ENCODE measurements at places on chromosomes 3 and 15. TPM values are rescaled to one million over a fixed set of nuclear protein-coding genes. Genes with fewer than 3 reads are reported as not detected.

The CLDN11 gene
- total RNA-seq = 104 TPM

The TIMP4 gene
- total RNA-seq = 40.3 TPM

The SNX33 gene
- total RNA-seq = 13.3 TPM

The C2CD4B gene
- total RNA-seq = 0.31 TPM

The GRIP2 gene
- total RNA-seq = 2.9 TPM

The MEIS2 gene
- total RNA-seq = 0.67 TPM

The LTK gene
- 0.07 TPM for total RNA-seq

The LCTL gene
- 1.9 TPM for total RNA-seq

The ZNF860 gene
- 1.5 TPM for total RNA-seq

The PIERCE2 gene
- total RNA-seq = 1.5 TPM

GRCh38 chr3:141575879-141576743 is 89.3 kb downstream of the RASA2 start:
- peak; percentile 4 for DNase-seq

- DNase-seq = no peak
These were observed 26.2 kb upstream of the TFG start for GRCh38 chr3:100682854-100683760.

DNA sequence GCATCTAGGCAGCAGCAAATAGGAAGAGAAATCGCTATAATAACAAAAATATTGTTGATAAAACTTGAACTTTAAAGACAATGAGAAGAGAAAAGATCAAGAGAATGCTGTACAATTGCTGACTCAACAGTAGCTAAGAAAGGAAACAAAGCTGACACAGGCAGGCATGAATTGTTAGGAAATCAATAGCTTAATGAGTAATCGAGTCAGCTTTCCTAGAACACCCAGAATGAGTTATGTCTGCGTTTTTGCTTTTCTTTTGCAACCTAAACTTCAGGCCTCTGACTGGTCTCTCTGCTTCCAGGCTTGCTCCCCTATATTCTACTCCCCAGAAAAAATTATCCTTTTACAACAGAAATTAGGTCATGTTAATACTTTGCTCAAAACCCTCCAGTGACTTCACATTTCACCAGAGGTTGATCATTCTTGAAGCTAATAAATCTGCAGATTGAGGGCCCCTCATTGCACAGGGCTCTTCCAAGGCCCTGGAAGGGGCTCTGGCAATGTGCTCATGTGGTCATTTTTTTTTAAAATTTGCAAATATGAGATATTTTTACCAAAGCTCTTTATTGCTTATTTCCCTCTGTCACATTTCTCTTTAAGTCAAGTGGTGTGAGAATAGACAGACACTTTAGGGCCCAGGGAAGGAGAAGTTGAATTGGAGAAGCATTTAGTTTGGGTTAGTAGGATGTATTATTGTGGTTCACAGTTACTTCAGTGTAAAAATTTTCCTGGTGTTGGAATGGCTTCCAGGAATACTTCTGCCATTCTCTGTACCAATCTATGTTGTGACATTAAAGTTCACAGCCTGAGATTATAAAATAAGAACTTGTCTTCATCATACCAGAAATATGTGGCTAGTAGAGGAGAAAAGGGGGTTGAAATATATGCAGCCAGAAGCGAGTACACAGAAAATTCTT is 116.3 kb downstream of the TMCO5A start:
- no peak for DNase-seq

DNA sequence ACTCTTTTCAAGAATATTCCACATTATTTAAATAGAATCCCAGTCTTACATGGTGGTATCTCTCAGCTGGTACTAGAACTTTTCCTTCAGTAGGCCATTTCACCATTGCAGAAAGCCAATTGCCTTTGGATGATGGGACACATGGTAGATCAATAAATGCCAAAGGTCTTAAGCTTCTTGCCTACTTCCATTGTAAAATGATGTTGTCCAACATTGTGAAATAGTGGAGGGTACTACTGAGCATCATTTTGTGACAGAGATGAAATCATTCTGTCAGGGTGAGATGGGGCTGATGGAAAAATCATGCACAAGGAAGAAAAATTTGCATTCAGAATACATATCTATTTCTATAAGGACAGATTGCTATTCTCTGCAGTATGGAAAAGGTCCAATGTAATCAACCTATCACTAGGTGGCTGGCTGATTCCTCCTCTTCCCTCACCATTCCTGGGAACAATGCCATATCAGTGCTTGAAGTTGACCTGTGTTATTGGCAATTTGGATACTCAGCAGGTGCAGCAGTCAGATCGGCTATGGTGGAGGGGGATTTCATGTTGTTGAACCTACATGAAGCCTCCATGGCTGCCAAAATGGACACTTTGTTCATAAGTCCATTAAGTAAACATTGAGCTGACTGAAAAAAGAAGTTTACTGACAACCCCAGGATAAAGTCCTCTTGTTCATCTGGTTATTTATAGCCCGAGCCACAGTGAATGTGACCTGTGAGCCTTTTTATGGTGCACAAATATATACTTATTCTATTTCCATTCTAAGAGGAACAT is 596.9 kb upstream of the ARPP21 start:
- no peak for DNase-seq

DNA sequence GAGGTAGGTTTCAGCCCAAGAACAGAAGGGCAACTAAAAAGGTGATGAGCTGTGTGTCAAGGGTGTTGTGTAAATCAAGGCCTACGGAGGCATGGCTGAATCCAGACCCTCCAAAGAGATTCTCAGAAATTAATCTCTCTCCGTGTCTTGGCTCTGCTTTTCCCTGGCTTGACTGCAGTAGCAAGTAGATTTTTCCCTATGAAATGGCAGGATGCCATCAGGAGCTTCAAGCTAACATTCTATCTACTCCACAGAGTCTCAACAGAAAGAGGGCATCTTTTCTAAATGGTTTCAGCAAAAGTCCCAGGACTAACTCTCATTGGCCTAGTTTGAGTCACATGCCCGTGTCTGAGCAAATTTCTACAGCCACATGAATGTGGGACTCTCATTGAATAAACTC is 58.3 kb downstream of the LSM3 start:
- no peak for DNase-seq

GRCh38 chr3:182814419-182815062 is 21.2 kb downstream of the ATP11B start:
- DNase-seq = no peak

DNA sequence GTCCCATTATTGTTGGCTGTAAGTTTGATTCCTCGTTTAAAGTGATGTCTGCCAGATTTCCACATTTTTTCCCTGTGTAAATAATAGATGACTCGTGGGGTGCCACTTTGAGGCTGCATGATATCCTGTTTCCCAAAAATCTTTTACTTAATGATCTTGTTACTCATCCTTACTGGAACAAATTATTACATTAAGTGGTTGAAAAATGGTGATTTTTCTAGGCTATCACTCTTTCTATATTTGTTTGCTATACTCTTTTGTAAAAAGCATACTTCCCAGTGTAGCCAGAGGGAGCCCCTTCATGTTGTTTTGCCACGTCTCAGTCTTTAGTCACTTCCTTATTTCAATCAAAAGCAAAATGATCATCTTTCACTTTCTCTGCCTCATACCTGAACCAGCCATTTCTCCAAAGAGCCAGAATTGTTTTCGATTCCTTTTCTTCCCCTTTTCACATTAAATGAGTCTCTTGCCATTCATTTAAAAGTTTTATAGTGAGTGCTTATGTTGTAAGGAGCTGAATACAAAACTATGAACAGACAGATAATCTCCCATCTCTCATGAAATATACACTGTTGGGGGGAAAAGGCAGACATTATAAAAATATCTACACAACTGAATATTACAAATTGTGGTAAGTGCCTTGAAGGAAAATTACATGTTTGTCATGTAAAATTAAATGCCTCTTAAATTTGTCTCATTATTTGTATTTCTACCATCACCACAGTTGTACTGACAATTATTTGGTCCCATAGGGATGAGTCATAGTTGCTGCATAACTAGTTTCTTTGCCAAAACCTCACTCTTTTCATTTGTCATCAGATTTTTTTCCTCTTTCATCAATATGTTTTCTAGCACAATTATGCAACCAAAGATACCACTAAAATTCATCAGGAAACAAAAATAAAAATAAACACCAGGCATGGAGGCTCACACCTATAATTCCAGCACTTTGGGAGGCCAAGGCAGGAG is 41.5 kb downstream of the ADGRG7 start:
- peak; percentile 12 for DNase-seq

DNA sequence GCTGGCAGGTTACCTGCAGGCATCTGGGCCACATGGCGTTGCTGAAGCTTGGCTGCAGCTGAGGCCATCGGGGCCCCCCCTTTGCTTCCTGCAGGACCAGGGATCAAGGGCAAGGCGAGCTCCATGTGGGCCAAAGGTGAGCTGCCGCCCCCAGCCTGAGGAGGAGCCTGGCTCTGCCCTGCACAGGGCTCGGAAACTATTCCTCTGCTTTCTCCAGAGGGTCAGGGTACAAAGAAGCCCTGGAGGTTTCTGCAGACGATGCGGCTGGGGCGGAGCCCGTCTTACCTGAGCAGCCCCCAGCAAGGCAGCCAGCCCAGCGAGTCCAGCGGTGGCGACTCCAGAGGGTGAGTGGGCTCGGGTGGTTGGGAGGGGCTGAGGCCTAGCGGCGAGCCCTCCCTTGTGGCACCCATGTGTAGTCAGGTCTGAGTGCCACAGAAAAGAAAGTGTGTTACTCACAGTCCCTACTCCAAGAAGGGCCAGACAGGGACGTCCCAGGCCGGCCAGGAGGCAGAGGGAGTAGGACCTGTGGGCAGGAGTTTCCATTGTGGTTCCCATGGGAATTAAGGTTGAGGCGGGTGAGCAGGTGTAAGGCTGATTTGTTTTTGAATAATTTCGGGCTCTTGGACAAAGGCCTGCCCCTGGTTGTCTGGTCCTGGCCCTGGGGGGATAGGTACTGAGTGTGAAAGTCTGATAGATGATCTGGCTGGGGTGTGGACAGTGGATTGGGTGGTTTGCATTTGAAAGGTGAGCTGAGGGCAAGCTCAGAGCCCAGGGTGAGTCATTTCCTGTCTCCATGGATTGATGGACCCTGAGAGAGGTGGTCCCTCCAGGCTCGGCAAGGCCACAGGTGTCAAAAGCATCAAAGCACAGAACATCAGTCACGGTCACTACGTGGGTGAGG is 25.4 kb downstream of the CFAP100 start:
- DNase-seq = peak; percentile 69

GRCh38 chr15:66758844-66759243 is 56.8 kb downstream of the SMAD6 start:
- DNase-seq = no peak

- DNase-seq = no peak
These were observed 116.4 kb upstream of the AGBL1 start for GRCh38 chr15:85963262-85963760.

GRCh38 chr15:32716915-32717425 is 834 bp upstream of the GREM1 start:
- DNase-seq = no peak

DNA sequence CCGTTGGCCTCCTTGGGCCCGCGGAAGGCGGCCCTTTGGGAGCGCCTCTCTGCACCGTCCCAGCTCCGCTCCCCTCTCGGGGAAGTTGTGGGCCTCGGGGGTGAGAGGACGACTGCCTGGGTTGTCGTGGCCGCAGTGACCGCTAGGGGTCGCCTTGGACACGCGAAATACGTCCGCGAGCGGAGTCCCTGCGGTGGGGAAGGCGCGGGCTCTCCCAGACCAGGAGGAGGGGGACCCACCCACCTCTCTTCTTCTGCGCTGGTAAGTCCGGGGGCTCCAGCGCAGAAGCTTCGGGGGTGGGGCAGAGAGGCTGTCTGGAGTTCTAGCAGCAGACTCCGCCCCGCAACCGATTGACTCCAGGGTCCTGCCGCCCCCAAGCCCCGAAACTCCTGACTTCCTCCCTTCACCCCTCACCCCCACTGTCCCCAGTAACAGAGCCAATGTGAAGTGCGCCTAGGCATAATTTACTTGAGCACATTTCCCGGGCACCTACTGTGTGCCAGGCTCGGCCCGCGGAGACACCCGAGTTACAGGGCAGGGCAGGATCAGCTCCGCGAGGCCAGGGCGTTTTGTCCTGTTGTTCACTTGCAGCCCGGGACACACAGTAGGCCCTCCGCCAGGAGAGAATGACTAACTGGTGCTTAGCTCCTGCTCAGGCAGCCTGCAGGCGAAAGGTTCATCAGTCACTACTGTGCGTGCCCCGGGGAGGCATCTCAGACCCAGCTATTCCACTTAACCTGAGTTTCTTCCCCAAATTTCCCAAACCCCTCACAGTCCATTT is 32.8 kb downstream of the DNASE1L3 start:
- DNase-seq = peak; percentile 95

DNA sequence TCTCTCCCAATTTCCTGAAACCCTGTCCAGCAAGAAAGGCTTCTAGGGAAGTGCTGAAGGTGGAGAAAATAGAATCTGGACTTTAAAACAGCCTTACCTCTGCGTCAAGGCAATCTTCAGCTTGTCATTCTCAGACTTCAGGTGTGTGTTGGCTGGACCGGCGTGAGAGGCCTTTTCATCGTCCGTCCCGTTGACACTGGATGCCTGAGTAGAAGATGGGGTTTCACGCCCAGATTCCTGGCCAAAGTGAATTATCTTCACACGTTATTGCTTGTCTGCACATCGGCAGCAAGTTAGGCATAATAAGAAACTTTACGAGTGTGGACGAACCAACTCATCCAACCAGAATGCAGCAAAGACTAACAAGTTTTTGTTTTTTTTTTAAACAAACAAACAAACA is 49.5 kb downstream of the WHAMM start:
- DNase-seq = no peak

GRCh38 chr3:24683633-24684384 is 189.2 kb upstream of the THRB start:
- no peak for DNase-seq
